Effector memory CD4-positive, alpha-beta T cell (primary cell): ENCODE measurements at places on chromosomes 3 and 15.

DNA sequence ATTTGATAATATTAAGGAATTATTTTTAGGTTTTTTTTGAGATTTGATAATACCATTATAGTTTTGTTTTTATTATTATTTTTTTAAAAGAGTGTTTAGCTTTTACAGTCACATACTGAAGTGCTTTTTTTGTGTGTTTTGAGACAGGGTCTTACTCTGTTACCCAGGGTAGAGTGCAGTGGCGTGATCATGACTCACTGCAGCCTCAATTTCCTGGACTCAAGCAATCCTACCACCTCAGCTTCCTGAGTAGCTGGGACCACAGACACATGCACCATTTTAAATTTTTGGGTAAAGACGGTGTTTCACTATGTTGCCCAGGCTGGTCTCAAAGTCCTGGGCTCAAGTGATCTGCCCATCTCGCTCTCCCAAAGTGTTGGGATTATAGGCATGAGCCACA, 73.0 kb downstream of the SUMF1 start:
- no peaks in the 10 kb centered on the region for H3K4me1 ChIP-seq
- H3K27ac ChIP-seq: no peak overlapping the region
- DNase-seq: peak; percentile 14
- no peak overlapping the region for H3K4me3 ChIP-seq
- no peaks in the 10 kb centered on the region for H3K27me3 ChIP-seq

- H3K27ac ChIP-seq: no peak overlapping the region
- no peak overlapping the region for H3K4me3 ChIP-seq
- H3K36me3 ChIP-seq: no peaks in the 10 kb centered on the region
These were observed 77.6 kb upstream of the WNT5A start for GRCh38 chr3:55564726-55565125.

GRCh38 chr3:124292329-124292728, 300.4 kb upstream of the ROPN1 start:
- no peaks in the 10 kb centered on the region for H3K27me3 ChIP-seq
- no peak for DNase-seq
- H3K4me3 ChIP-seq: no peak overlapping the region
- no peaks in the 10 kb centered on the region for H3K4me1 ChIP-seq
- no peaks in the 10 kb centered on the region for H3K36me3 ChIP-seq

DNA sequence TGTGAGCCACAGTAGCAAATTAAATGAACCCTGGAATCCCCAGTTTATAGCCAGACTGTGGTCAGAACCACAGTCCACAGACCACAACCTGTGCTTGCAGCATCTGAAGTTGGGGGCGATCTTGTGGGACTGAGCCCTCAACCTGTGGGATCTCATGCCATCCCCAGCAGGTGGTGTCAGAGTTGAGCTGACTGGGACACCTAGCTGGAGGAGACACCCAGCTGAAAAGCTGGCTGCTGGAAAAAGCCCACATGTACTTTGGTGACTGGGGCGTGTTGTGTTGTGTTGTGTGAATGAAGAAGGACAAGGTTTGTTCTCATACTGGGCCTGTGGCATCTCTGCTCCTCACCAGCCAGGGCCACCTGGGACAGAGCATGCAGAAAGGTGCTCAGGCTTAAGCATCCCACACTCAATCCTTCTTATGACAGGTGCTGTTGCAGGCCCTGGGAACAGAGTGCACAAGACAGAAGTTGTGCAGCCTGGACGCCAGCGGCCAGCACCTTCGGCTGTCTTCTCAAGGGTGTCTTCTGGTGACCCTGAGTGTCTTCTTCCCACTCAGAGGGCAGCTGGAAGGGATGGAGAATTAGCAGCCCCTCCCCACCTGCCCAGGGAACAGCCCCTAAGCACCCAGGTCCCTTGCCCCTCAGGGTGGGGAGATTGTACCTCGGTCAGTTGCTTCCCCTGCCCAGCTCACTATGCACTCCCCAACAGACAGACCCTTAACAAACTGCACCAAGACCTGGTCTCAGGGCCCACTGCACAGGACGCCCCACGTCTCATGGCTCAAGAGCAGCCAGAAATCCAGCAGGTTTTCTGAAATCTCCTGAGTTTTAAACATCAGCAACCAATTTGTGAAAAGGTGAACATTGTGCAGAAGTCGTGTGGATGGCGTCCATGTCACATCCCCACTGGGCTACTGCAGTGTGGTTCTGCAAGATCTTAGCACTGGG, 2.2 kb upstream of the UROC1 start:
- no peaks in the 10 kb centered on the region for H3K27me3 ChIP-seq
- no peak overlapping the region for H3K27ac ChIP-seq
- no peak for DNase-seq
- H3K4me3 ChIP-seq: no peak overlapping the region
- H3K4me1 ChIP-seq: no peaks in the 10 kb centered on the region

DNA sequence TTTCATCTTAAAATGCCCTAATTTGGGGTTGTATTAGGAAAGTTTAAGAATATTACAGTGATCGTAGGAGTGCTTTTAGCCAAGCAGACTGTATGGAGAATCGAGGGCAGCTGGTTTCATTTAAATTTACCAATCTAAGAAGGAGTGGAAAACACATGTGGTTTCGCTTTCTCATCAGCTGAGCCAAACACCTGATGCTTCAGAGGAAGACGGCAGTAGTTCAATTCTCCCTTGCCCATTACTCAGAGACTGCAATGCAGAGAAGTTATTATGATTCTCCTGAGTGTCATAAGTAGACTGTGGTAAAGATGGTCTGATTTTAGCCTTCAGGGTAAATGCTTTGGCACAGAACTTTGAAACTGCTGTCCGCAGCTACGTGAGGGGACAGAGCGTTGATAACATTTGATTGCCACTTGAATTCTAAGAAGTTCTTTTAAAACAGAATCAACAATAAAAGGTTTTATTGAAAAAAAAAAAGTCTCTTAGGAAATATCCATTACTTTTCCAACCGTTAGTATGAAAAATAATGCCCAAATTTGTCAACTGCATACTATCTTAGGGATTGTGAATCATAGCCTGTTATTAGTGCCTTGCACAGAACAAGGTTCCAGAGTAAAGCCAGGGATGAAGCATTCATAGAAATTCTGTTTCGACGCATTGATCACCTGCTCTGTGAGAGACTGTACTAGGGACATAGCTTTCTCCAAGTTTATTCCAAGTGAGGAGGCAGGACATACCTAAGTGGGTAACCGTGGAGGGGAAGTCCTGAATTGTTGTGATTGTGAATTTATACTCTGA, 25.6 kb downstream of the LYSMD4 start:
- H3K4me3 ChIP-seq: peak overlapping the region; percentile 3
- no peak for DNase-seq
- peaks cover 8% of the 10 kb centered on the region for H3K36me3 ChIP-seq
- peaks cover 12% of the 10 kb centered on the region for H3K4me1 ChIP-seq
- no peaks in the 10 kb centered on the region for H3K27me3 ChIP-seq
- no peak overlapping the region for H3K27ac ChIP-seq

GRCh38 chr3:73592154-73593144, 32.3 kb downstream of the PDZRN3 start:
- no peaks in the 10 kb centered on the region for H3K27me3 ChIP-seq
- H3K4me1 ChIP-seq: no peaks in the 10 kb centered on the region
- DNase-seq: no peak
- H3K4me3 ChIP-seq: no peak overlapping the region

DNA sequence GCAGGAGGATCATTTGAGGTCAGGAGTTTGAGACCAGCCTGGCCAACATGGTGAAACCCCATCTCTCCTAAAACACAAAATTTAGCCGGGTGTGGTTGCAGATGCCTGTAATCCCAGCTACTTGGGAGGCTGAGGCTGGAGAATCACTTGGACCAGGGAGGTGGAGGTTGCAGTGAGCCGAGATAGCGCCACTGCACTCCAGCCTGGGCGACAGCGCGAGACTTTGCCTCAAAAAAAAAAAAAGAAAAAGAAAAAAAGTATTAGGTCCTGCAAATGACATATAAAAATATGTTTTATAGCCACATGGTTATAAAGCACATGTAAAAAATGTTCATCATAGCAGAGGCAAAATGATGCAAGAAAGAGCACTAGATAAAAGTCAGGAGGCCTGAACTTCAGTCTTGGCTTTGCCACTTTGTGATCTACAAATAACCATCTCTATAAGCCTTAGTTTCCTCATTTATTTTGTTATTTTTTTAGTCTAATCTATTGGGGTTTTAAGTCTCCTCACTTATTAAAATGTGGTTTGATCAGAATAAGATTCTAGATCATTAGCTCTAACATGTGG, 4.9 kb downstream of the SLC12A6 start:
- peaks cover 30% of the 10 kb centered on the region for H3K4me1 ChIP-seq
- H3K36me3 ChIP-seq: no peaks in the 10 kb centered on the region
- DNase-seq: no peak
- H3K27me3 ChIP-seq: no peaks in the 10 kb centered on the region
- H3K4me3 ChIP-seq: no peak overlapping the region
- no peak overlapping the region for H3K27ac ChIP-seq

GRCh38 chr3:33438284-33438668, 1.9 kb downstream of the UBP1 start:
- H3K4me1 ChIP-seq: peaks cover 16% of the 10 kb centered on the region
- no peak for DNase-seq
- H3K4me3 ChIP-seq: peak overlapping the region; percentile 96

GRCh38 chr15:89330119-89330518, 4.5 kb downstream of the POLG start:
- H3K4me1 ChIP-seq: peaks cover 48% of the 10 kb centered on the region
- no peak overlapping the region for H3K4me3 ChIP-seq
- no peaks in the 10 kb centered on the region for H3K27me3 ChIP-seq
- no peak for DNase-seq

DNA sequence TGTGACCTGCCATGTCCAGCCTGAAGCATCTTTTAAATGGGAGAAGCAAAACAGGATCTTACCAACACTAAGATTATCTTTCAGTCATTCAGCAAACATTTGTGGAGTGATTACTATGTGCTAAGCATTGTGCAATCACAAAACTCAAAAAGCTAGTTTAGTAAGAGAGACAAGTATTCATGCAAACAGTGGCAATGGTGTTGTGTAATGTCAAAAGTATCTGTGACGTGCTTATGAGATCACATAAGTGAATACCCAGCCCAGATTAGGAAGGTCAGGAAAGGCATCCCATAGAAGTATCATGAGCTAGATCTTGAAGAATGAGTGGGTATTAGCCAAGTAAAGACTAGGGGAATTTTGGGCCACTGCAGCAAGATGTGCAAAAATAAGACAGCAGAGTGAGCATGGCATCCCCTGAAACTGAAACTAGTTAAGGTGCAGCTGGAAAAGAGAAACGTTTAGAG, 32.1 kb downstream of the SEC62 start:
- H3K27me3 ChIP-seq: no peaks in the 10 kb centered on the region
- DNase-seq: no peak
- no peaks in the 10 kb centered on the region for H3K4me1 ChIP-seq
- no peak overlapping the region for H3K27ac ChIP-seq
- H3K36me3 ChIP-seq: peaks cover 10% of the 10 kb centered on the region

DNA sequence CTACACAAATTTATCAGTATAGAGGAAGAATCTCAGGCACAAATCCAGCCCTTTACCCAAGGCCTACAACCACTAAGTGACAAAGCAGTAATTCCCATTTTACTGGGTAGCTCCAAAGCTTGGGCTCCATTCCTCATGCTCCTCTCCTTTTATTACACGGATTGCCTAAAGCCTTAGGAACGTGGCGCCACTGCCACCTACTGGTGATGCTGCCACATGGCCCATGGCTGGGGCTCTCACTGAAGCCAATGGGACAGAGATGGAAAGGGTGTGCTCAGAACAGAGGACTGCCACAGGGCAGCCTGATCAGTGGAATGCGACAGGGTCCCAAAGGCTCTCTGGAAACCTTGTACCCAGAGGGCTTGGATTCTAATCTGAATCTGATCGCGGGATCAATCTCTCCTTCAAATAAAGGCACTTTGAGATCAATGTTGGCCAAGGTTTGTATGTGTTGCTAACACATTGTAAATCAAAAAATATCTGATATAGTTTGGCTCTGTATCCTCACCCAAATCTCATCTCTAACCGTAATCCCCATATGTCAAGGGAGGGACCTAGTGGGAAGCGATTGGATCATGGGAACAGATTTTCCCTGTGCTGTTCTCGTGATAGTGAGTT, 33.5 kb upstream of the LYZL4 start:
- H3K36me3 ChIP-seq: no peaks in the 10 kb centered on the region
- no peaks in the 10 kb centered on the region for H3K27me3 ChIP-seq
- no peak overlapping the region for H3K27ac ChIP-seq
- no peaks in the 10 kb centered on the region for H3K4me1 ChIP-seq
- DNase-seq: peak; percentile 29

DNA sequence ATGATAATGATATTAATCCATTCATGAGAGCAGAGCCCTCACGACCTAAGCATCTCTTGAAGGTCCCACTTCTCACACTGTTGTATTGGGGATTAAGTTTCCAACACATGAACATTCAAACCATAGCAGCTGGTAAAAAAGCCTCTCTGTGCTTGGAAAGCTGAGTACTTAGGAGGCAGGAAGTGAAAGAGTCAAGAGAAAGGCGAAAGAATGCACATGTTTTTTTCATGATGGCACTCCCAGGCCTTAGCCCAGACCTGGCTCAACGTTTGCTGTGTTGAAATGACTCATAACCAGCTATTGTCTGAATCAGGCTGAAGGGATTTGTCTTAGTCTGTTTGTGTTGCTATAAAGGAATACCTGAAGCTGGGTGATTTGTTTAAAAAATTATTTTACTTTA, 84.4 kb upstream of the RGMA start:
- H3K4me3 ChIP-seq: no peak overlapping the region
- no peaks in the 10 kb centered on the region for H3K36me3 ChIP-seq
- DNase-seq: no peak

DNA sequence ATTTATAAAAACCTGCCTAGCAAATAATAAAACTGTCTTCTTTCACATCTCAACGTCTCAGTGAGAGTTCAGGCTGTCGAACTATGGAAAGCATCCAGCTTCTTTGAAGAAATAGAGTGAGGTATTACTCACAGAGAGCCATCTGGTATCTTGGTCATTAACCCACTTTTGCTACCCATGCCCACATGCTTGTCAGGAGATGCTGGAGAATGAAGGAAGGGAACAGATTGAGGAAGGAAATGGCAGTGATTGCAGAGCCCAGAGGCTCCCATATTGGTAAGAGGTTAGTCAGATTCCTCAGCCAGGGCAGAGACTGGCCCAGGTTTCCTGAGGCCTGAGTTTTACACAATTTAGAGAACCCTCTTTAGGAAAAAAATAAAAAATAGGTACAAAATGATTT, 119.1 kb downstream of the B3GALNT1 start:
- no peaks in the 10 kb centered on the region for H3K36me3 ChIP-seq
- DNase-seq: no peak
- H3K27ac ChIP-seq: no peak overlapping the region

DNA sequence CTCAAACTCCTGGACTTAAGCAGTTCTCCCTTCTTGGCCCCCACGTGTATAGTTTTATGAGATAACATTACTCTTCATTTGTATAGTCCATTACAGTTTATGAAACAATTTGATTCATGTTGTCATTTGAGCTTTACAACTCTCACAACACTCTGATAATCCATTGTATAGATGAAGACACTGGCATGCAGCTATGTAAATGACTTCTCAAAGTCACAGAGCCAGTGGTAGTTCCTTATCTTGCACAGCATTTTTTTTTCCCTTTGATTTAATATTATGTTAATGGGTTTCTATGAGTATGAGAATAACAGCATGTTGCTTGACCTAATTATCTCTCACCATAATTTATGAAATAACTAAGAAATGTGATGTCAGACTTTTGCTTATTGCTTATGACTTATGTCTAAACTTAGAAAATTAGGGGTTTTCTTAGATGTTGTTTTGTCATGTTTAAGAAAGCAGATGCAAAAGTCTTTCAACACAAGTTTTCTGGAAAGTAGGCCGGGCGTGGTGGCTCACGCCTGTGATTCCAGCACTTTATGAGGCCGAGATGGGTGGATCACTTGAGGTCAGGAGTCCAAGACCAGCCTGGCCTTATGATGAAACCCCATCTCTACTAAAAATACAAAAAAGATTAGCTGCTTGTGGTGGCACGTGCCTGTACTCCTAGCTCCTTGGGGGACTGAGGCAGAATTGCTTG, 13.3 kb downstream of the VPS8 start:
- H3K36me3 ChIP-seq: peaks cover 21% of the 10 kb centered on the region
- H3K4me1 ChIP-seq: no peaks in the 10 kb centered on the region
- H3K4me3 ChIP-seq: no peak overlapping the region
- no peak for DNase-seq
